ENCODE measurements at places on chromosomes 4 and X.

DNA sequence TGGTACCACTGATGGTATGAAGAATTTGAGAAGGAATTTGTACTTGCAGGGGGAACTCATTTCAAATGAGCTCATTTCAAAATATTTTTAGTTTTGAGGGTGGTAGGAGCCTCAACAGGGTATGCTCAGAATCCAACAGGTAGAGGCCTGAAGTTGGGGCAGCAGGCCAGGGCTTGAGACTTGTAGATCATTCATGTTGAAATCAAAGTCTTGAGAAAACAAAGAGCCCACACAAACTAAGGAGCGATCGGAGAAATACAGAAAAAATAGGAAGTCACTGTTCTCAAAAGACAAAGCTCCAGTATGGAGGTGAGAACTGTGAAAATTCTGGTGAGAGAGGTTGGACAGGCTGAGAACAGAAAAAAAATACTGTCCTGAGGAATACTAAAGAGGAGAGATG, 979 bp upstream of the SLC9A6 start:
- DNase-seq, result no peak

DNA sequence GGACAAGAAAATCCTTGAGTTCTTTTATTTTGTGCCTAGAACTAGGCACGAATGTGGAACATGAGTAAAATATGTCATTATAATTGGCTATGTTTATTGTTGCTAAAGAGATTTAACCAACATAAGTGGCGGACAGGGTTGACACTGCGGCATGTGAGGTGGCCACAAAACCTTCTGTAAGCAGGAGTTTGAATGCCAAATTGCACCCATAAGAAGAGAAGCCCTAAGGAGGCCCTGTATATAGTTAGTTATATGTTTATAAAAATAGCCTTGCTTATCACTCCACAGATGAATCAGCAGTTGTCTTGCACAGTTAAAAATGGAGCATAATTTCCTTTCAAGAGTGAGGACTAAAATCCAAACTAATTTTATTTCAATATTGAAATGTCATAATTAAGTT, 336.1 kb downstream of the GBA3 start:
- no peak for DNase-seq

DNA sequence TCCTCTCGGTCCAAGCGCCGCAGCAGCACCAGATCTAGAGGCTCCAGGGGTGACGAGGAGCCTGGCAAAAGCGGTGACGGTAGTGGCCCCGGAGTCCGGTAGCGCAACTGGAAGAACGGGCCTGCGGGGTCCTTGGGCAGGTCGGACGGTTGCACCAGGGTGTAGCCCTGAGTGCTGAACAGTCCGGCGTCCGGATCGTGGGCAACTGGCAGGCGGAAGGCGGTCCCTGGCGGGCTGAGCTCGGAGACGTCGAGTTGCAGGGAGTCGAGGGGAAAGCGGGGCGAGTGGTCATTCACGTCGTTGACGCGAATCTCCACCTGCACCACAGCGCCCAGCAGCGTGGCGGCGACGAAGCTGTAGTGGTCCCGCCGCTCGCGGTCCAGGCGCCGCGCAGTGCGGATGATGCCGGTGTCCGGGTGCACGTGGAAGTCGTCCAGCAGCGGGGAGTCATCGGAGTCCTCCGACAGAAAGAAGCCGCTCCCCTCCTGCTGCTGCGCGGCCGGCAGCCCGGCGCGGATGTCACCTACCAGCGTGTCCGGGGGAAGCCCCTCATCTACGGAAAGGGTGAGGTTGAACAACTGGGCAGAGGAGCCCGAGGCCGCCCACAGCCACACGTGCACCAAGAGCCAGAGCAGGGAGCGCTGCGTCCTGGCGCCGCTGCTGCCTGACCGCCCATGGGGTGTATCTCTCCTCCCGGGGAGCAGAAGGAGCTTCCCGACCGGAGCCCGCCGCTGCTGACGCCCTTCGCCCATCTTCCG, 837 bp downstream of the DCHS2 start:
- DNase-seq, result no peak

- DNase-seq, result no peak
Measured at GRCh38 chr4:108940149-108940548, 177.3 kb upstream of the ETNPPL start.

DNA sequence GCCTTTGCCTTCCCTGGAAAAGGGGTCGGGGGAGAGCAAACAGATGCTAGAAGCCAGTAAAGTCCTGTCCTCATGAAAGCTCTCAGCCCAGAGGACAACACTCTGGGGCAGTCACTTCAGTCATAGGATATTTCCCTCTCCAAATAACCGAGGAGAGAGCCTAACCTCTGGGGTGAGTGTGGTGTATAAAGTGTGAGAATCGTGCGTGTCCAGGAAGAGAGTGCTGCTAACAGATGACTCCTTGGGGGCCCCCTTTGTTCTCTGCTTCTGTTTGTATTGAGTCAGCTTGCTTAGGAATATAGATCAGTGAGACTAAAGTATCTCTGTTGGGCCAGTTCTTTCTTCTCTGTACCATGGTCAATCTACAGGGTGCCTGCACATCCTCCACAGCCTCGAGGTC, 247.2 kb downstream of the PALLD start:
- no peak for DNase-seq
